ENCODE measurements at places on chromosomes 13 and 19.

- DNase-seq, result no peak
Measured at GRCh38 chr19:38100589-38100988, 123.4 kb downstream of the DPF1 start.

GRCh38 chr13:28819735-28820098 is 422 bp upstream of the MTUS2 start:
- no peak for DNase-seq

- DNase-seq, result no peak
Measured at GRCh38 chr13:37094840-37095239, 10.6 kb downstream of the CSNK1A1L start.

DNA sequence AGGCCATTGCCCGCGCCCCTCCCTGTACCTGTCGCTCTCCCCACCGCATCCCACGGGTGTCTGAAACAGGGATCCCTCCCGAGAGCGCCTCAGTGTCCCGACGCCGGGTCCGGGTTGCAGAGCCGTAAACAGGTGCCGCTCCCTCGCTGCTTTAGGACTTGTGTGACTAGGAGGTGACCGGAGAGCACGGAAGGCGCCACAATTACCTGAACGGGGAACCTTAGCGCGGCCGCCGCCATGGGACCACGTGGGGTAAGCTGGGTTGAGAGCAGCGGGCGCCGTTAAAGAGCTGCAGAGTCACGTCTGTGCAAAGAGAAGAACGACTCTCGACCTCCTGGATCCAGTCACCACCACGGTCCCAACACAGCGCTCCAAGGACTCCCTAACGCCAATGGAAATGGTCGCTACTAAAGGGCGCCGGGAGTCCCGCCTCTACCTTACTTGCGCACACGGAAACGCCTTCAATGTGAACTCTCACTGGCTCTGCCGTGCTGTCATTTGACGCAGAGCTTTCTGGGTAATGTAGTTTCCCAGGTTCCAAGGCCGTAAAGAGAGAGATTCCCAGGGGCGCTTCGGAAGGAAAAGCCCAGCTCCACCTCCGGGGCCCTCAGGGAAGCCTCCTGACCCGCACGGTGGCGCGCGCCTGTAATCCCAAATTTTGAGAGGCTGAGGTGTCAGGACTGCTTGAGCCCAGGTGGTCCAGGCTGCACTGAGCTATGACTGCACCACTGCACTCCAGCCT is at the start of gene ZNF552:
Gene ZNF552 (minus strand): TSS at position 409 of the 742 bp plus-strand sequence. CDS start 170 bp downstream, at position 239.
- peak; percentile 65 for DNase-seq

DNA sequence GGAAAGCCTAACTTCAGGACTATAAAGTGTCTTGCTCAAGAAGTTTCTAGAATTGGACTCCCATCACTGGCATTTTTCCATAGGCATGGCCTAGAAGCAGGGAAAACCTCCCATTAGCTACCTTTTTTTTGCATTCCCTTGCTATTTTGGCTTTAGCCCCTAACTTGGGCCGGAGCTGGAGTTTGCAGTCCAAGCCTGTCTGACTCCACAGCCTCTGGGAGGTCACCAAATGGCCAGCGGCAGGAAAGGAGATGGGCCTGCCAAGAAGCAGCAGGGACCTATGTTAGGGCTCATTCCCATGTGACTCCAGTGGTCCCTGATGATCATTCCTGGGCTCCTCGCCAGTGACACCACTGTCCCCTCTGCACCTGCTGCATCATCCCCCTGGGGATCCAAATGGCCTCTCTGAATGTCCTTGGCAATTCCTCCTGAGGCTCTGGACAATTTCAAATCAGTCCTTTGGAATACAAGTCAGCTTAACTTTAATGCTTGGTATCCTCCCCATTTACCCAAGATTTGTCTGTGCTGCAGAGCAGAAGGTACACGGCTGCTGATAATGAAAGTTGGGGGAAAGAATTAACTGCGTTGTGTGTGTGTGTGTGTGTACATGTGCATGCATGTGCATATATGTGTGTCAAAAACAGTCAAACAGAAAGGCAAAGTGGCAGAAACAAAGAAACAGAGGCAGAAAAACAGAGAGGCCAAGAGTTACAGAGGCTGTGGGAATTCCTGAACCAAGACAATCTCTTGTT is 69.8 kb upstream of the SERP2 start:
- DNase-seq, result no peak

DNA sequence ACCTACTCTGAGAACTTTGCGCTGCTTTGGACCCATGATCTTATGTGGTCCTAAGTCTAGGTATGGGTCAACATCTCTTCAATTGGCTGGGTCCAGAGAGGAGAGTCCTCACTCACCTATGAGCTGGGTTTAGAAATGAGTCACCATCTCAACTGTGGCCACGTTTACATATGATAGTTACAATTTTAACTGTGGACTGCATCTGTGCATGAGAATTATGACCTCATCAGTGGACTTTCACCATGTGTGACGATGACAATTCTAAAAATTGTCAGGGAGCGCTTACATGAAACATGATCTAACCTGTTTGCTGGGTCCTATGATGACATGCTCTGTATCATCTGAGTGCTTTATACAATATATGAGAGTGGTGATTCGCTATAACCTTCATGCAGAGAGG is 12.7 kb upstream of the ZNF724 start:
- DNase-seq, result no peak

DNA sequence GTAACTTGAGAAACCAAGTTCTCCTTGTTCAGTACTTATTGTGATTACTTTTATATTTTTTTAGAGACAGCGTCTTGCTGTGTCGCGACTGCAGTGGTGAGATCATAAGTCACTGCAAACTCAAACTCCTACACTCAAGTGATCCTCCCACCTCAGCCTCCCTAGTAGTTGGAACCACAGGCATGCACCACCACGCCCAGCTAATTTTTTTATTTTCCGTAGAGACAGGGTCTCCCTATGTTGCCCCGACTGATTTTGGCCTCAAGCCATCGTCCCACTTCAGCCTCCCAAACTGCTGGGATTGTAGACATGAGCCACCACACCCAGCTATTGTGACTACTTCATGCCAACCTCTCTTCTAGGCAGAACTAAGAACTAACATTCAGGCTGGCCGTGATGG is 8.3 kb downstream of the C19orf53 start:
- DNase-seq, result no peak

DNA sequence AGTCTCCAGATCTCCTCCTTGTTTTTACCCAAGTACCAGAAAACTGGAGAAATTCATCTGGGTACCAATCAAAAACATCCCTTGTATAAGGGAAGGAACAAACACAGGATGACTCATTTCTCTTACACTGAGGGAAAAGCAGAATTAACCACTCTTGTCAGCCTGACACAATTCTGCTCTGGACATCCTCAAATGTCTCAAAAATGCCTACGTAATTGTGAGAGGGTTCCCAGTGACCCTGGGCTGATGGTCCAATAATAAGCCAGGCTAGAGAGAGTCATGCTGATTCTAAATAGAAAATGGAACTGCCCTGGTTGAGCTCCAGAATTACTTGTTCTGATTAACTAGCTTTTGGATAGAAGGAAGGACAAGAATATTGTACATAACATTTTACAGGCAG is 14.5 kb downstream of the ZNF708 start:
- DNase-seq, result no peak

GRCh38 chr13:97535614-97536013 is 101.6 kb downstream of the RAP2A start:
- DNase-seq, result no peak

DNA sequence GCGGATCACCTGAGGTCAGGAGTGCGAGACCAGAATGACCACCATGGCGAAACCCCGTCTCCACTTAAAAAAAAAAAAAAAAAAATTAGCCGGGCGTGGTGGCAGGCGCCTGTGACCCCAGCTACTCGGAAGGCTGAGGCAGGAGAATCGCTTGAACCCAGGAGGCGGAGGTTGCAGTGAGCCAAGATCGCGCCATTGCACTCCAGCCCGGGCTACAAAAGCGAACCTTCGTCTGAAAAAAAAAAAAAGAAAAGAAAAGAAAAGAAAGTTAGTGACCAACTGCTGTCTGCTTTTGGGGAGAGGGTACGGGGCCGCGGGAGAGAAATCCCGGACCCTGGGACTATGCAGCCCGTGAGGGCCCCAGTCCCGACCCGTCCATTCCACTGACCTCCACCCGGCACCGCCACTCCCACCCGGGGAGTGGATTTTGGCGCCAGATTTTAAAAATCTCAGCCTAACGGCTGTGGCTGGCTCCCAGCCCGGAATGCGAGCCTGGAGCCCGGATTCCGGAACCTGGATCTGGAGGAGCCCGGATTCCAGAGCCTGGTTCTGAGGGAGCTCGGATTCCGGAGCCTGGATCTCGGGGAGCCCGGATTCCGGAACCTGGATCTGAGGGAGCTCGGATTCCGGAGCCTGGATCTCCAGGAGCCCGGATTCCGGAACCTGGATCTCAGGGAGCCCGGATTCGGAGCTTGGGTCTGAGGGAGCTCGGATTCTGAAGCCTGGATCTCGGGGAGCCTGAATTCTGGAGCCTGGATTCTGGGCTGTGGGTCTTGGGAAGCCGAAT is 6.1 kb upstream of the LMNB2 start:
- DNase-seq, result peak; percentile 81

DNA sequence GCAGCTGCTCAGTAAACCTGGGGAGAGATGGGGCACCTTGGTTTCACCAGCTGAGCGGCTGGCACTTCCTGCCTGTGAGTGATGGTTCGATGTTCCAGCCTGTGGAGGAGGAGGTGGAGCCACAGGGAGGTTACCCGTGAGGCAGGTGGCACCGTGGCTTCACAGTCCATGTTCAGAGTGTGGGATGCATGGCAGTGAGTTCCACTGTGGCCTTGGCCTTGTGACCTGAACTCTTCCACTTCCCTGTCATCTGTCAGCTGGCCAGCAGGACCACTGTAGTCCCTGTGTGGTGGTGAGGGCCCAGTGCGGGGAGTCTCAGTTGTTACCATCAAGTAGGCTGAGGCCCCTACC is 16.9 kb downstream of the SMARCA4 start:
- DNase-seq, result no peak

GRCh38 chr19:10640361-10640760 is 13.8 kb upstream of the ILF3 start:
- no peak for DNase-seq

GRCh38 chr19:38059897-38060296 is 152.9 kb downstream of the SIPA1L3 start:
- no peak for DNase-seq

DNA sequence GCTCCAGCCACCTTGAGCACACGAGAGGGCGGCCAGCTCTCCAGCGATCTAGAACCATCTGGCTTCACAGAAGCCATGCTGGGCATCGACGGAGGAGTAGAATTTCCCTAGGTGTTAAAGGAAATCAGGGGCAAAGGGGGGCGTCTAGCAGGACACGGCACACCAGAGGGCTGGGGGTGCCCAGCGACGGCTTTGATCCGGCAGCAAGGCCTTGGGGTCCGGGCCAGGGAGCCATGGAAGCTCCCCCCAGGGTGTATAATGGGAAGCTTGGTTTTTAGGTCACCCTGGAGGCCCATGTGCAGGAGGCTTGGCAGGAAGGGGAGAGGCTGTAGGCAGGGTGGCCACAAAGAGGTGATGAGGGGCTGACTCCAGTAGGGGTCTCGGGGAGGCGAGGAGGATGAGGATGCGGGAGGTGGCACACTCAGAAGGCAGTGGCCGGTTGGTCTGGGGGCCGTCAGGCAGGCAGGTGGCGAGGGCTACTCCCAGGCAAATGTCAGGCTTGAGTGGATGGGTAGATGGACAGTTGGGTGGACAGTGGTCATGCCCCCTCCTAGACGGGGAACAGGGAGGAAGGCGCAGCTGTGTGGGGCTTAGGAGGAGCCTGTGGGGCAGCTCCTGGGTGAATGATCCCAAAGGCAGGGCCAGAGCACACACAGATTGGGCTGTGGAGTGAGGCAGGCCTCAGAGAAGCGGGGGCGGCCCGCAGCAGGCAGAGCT is 5.6 kb downstream of the KMT5C start:
- DNase-seq, result no peak

- DNase-seq, result no peak
Measured at GRCh38 chr13:98576200-98576945, 534 bp downstream of the STK24 start.

- DNase-seq, result no peak
Measured at GRCh38 chr13:95968906-95969305, 84.3 kb downstream of the UGGT2 start.

- no peak for DNase-seq
Measured at GRCh38 chr19:48455908-48456562, 661 bp downstream of the KCNJ14 start.

GRCh38 chr13:46816371-46816770 is 19.4 kb upstream of the ESD start:
- DNase-seq, result no peak

DNA sequence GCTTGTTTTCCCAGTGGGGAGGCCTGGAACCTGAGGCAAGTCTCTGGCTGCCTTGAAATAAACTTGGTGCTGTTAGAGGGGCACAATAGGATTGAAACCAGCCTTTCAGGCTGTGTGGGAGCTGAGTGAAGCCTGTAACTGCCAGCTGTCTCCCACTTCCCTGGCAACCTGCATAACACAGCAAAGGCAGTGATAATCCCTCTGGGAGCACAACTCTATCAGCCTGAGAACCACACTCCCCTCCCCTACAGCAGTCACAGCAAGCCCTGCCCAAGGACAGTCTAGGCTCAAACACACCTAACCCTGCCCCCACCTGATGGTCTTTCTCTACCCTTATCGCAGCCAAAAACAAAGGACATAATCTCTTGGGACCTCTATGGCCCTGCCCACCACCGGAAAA is 683.8 kb upstream of the ATXN8OS start:
- no peak for DNase-seq

DNA sequence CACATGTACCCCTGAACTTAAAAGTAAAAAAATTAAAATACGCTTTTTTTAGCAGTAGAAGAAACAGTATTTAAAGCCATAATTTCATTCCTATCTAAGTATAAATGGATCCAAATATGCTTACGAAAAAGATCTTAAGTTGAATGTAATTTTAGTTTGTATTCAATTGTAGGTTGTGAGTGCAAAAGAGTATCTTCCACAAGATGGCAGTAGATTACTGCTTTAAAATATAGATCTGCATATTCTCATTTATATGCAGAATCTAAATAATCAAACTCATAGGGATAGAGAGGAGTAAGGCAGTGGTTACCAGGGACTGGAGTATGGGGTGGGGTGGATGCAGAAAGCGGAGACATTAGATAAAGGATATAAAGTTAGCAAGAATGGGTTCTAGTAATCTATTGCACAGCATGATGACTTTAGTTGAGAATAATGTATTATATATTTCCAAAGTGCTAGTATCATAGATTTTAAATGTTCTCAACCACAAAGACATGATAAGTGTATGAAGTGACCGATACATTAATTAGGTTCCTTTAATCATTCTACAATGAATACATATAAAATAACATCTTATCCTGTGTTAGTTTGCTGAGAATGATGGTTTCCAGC is 14.2 kb downstream of the OR7A17 start:
- DNase-seq, result no peak

- DNase-seq, result no peak
Measured at GRCh38 chr19:49200238-49200862, 42.8 kb downstream of the TRPM4 start.

- no peak for DNase-seq
Measured at GRCh38 chr13:98371516-98372023, 194.5 kb upstream of the RNF113B start.

DNA sequence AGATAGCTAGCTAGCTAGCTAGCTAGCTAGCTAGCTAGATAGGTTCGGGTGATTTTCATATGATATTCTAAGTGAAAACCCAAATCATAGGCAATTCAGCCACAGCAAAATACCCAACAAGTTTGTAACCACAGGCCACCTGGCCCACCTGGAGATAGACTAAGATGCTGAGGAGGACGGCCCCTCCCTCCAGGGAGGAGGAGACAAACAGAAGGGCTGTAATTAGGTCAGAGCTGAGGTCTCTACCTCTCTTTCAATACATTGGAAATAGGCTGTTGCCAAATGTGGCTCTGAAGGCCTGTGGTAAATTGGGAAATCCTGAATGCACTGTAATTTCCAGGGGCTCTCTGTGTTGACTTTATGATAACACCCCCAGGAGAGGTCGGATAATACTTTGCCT is 382.2 kb downstream of the FGF9 start:
- no peak for DNase-seq
